ENCODE measurements at places on chromosomes 2 and 18.

GRCh38 chr2:226792155-226792881, 7.3 kb downstream of the IRS1 start:
- ATAC-seq = no peak
- H3K27me3 ChIP-seq = no peaks in the 10 kb centered on the region
- H3K36me3 ChIP-seq = no peaks in the 10 kb centered on the region

- H3K36me3 ChIP-seq = no peaks in the 10 kb centered on the region
- H3K4me3 ChIP-seq = no peak overlapping the region
- H3K27ac ChIP-seq = no peak overlapping the region
- ATAC-seq = no peak
- H3K27me3 ChIP-seq = peaks cover 23% of the 10 kb centered on the region
- no peaks in the 10 kb centered on the region for H3K4me1 ChIP-seq
Measured at GRCh38 chr2:236306825-236307540, 42.8 kb upstream of the ASB18 start.

- no peak for ATAC-seq
- no peaks in the 10 kb centered on the region for H3K27me3 ChIP-seq
- no peaks in the 10 kb centered on the region for H3K36me3 ChIP-seq
- H3K4me3 ChIP-seq = no peak overlapping the region
Measured at GRCh38 chr2:29697715-29698114, 223.7 kb downstream of the ALK start.

GRCh38 chr2:181877181-181877664, 14.3 kb upstream of the ITPRID2 start:
- H3K27me3 ChIP-seq = no peaks in the 10 kb centered on the region
- no peaks in the 10 kb centered on the region for H3K36me3 ChIP-seq
- peaks cover 8% of the 10 kb centered on the region for H3K4me1 ChIP-seq
- ATAC-seq = no peak
- H3K4me3 ChIP-seq = no peak overlapping the region
- H3K27ac ChIP-seq = no peak overlapping the region

- H3K4me1 ChIP-seq = no peaks in the 10 kb centered on the region
- H3K27me3 ChIP-seq = no peaks in the 10 kb centered on the region
Measured at GRCh38 chr18:69455125-69455524, 54.4 kb downstream of the DOK6 start.

- no peaks in the 10 kb centered on the region for H3K27me3 ChIP-seq
- no peaks in the 10 kb centered on the region for H3K36me3 ChIP-seq
- no peaks in the 10 kb centered on the region for H3K4me1 ChIP-seq
- H3K4me3 ChIP-seq = no peak overlapping the region
- H3K27ac ChIP-seq = no peak overlapping the region
Measured at GRCh38 chr2:56962673-56963072, 778.9 kb downstream of the CCDC85A start.

GRCh38 chr2:236507393-236508085, 62.1 kb upstream of the ACKR3 start:
- peak; percentile 63 for ATAC-seq
- H3K36me3 ChIP-seq = no peaks in the 10 kb centered on the region
- peaks cover 37% of the 10 kb centered on the region for H3K27me3 ChIP-seq
- no peak overlapping the region for H3K27ac ChIP-seq

DNA sequence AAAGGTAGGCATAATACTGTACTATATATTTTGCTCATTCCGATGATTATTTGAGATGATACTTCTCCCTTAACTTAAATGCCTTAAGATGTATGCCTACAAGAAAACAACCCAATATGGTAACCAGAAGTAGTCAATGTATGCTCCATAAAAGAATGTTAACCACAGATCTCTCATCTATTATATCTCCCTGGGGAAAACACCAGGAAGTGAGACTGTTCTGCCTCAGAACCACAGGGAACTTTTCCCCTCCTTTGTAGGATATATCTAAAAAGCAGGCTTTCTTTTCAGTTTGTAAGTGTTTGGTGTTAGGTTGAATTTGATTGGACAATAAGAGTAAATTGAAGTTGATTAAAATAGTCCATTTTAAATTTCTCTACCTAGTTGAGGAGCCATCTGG, 1160.5 kb upstream of the NXPH2 start:
- no peaks in the 10 kb centered on the region for H3K27me3 ChIP-seq
- ATAC-seq = no peak
- H3K27ac ChIP-seq = no peak overlapping the region
- H3K4me1 ChIP-seq = no peaks in the 10 kb centered on the region
- H3K36me3 ChIP-seq = no peaks in the 10 kb centered on the region

DNA sequence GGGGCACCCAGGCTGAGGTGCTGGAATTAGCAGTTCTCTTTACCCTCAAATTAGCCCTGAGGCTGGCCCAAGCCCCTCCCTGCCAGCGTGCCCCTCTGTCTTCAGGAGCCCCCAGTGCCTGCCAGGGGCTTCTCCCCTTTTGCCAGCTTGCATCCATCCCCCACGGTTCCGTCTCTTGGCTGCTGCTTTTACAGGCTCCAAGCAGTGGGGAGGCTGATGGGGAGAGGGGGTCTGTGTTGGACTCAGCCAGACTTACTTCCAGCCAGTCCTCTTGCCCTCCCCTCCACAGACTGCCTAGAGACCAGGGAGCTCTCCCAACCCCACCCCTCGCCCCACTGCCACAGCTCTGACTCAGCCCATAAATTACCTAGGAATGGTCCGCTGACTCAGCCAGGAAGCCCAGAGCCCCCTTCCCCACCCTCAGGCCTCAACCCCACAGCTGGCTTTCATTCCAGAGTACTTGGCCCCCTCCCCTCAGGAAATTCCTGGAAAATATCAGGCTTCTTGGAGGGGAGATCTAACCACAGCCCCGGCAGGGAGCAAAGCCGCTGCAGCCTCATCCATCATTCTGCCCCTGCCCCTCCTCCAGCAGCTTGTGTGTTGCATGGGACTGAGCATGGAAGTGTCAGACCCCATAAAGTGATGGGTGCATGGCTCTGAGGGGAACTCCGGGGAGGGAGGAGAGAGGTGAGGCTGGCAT, 184.6 kb downstream of the ZFP36L2 start:
- no peak overlapping the region for H3K4me3 ChIP-seq
- no peak for ATAC-seq
- H3K4me1 ChIP-seq = peaks cover 9% of the 10 kb centered on the region
- H3K36me3 ChIP-seq = no peaks in the 10 kb centered on the region
- H3K27ac ChIP-seq = peak overlapping the region; percentile 7

GRCh38 chr2:21452263-21452662, 328.5 kb downstream of the TDRD15 start:
- no peaks in the 10 kb centered on the region for H3K36me3 ChIP-seq
- H3K4me1 ChIP-seq = no peaks in the 10 kb centered on the region
- no peaks in the 10 kb centered on the region for H3K27me3 ChIP-seq
- no peak for ATAC-seq
- H3K27ac ChIP-seq = no peak overlapping the region

GRCh38 chr2:219596954-219597551, 604 bp upstream of the STK11IP start:
- H3K4me3 ChIP-seq = peak overlapping the region; percentile 70
- peak overlapping the region; percentile 90 for H3K27ac ChIP-seq
- H3K36me3 ChIP-seq = peaks cover 14% of the 10 kb centered on the region
- H3K27me3 ChIP-seq = no peaks in the 10 kb centered on the region

DNA sequence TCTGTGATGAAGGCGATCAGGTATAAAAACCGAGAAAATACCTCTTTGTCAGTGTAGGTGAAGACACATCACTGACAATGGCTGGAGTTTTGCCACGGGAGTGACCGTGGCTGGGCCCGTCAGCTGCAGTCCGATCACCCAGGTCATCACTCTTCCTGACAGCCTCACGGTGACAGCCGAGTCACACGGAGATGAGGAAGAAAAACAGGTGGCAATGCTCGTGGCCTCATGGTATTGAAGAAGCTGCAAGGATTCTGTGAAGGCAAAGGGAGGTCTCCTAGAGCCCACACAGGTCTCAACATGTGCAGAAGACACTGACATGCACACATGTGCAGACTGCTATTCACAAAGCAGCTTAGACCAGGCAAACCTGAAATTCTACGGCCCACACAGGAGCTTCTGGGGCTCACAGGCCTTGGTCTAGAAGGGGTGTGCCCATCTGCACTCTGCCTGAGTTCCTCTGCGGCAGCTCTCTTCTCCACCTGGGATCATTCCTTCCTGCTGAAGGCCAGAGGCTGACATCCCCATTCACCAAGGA, 7.4 kb downstream of the COPS9 start:
- H3K36me3 ChIP-seq = peaks cover 81% of the 10 kb centered on the region
- no peak overlapping the region for H3K27ac ChIP-seq
- H3K27me3 ChIP-seq = no peaks in the 10 kb centered on the region
- H3K4me3 ChIP-seq = no peak overlapping the region

GRCh38 chr2:44692821-44693220, 248.7 kb upstream of the SIX3 start:
- H3K36me3 ChIP-seq = no peaks in the 10 kb centered on the region
- no peaks in the 10 kb centered on the region for H3K4me1 ChIP-seq
- H3K27ac ChIP-seq = no peak overlapping the region
- no peaks in the 10 kb centered on the region for H3K27me3 ChIP-seq

GRCh38 chr2:23268467-23269263, 116.3 kb upstream of the KLHL29 start:
- H3K27ac ChIP-seq = no peak overlapping the region
- no peaks in the 10 kb centered on the region for H3K36me3 ChIP-seq
- H3K4me1 ChIP-seq = no peaks in the 10 kb centered on the region
- ATAC-seq = no peak
- no peaks in the 10 kb centered on the region for H3K27me3 ChIP-seq

DNA sequence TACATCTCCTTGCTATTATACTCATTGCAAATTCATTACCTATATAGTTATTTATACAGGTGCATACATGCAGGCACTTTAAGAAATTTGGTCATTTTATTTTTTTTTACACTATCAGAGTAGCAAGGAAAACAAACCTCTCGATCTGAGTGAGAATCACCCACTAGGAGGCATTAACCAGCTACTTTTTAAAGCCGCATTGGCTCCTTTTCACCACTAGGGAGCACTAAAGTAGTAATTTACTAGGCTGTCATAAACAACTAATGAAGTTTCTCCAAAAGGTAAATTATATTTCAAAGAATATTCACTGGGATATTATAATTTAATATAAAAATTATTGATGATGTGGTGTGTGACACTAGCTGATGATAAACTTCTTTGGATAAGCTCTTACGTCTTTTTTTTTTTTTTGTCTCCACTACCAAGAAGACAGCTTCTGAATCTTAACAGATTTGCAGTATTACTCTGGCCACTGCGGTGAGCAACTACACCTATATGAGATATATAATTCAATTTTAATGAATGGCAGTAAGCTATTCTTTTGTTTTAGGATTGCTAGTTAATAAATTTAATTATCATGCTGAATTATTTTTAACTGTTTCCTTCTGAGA, 101.9 kb downstream of the NOL4 start:
- H3K4me1 ChIP-seq = no peaks in the 10 kb centered on the region
- no peak overlapping the region for H3K4me3 ChIP-seq
- peak; percentile 43 for ATAC-seq
- H3K27ac ChIP-seq = no peak overlapping the region
- no peaks in the 10 kb centered on the region for H3K36me3 ChIP-seq

GRCh38 chr18:79463424-79463960, 67.8 kb downstream of the NFATC1 start:
- H3K27ac ChIP-seq = no peak overlapping the region
- no peaks in the 10 kb centered on the region for H3K4me1 ChIP-seq
- ATAC-seq = no peak
- H3K27me3 ChIP-seq = no peaks in the 10 kb centered on the region
- no peak overlapping the region for H3K4me3 ChIP-seq

DNA sequence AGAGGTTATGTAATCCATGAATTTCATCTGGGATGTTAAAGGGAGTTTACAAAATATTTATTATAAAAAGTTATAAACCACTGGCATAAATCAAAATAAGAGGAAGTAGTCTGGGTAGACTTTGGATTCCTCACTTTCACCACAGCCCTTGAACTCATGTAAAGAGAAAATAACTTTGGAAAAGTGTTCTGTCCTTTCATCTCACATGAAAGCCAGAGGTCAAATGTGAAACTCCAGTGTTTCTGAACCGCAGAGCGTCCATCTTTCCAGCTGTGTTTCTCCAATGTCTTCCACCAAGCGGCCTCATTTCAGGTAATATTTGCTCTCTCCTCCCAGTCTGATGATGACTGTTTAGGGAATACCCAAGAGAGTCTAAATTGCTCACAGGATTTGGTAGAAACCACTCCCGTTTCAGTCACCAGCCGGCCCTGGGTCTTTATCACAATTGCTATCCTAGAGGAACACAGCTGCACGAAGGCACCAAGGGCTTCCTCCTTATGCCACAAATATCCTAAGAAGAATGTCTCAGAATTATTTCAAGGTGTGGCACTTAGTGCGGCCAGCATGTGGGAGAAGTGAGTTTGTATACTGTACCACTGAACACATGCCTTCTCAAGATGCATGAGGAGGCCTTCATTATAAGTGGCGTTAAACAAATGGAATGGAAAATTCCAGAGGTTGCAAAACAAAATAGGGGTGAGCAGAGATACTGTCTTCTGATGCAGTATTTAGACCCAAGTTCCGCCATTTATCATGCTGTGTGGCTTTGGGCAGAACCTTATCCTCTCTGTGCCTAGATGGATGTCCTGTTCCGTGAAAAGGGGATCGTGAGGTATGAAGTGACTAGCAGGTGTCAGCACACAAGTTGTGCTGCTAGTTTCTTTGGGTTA, 63.8 kb downstream of the ACTR2 start:
- H3K36me3 ChIP-seq = no peaks in the 10 kb centered on the region
- no peak for ATAC-seq
- peaks cover 18% of the 10 kb centered on the region for H3K4me1 ChIP-seq
- no peak overlapping the region for H3K4me3 ChIP-seq
- no peaks in the 10 kb centered on the region for H3K27me3 ChIP-seq

DNA sequence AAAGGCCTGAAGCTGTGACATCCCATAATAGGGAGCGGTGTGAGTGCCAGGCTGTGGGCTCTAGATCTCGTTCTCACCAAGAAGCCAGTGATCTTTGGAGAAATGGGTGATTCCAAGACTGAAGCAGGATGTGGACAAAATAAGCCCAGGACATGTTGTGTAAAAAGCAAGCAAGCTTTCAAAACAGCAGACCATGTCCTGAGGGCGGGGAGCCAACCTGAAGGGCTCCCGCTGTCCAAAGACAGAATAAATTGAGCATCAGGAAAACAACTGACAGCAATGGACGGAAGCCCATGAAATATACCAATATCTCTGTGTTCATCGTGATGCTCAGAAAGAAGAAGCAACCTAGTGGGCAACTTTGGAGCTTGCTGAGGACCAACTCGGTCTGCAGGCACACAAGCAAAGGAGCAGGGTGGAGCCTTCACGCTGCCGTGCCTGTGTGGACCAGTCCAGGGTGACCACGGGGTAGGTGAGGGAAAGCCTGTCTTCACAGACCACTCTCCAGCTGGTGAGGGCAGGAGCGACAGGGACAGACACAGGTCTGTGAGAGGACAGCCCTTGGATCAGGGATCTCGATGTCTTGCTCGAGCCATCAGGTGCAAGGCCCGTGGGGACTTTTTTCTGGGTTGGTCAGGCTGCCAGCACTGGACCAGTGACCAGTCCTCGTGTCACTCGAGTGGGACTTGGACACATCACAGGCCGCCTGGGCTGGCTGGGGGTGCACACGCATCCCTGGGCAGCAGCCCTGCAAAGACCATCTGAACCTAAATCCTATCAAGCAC, 21.5 kb downstream of the MTERF4 start:
- no peak for ATAC-seq
- H3K36me3 ChIP-seq = no peaks in the 10 kb centered on the region
- no peak overlapping the region for H3K27ac ChIP-seq
- no peaks in the 10 kb centered on the region for H3K4me1 ChIP-seq

GRCh38 chr2:47598476-47598875, 184.5 kb upstream of the MSH6 start:
- H3K4me1 ChIP-seq = no peaks in the 10 kb centered on the region
- no peak overlapping the region for H3K27ac ChIP-seq
- H3K36me3 ChIP-seq = no peaks in the 10 kb centered on the region
- H3K4me3 ChIP-seq = no peak overlapping the region
- no peaks in the 10 kb centered on the region for H3K27me3 ChIP-seq
- no peak for ATAC-seq

- H3K27ac ChIP-seq = no peak overlapping the region
- H3K27me3 ChIP-seq = no peaks in the 10 kb centered on the region
- H3K4me1 ChIP-seq = no peaks in the 10 kb centered on the region
- H3K4me3 ChIP-seq = no peak overlapping the region
Measured at GRCh38 chr18:46377557-46377956, 273.4 kb downstream of the HAUS1 start.

Data from gastroesophageal sphincter (tissue), 4 donors.